ENCODE measurements at places on chromosomes 13 and 19.

DNA sequence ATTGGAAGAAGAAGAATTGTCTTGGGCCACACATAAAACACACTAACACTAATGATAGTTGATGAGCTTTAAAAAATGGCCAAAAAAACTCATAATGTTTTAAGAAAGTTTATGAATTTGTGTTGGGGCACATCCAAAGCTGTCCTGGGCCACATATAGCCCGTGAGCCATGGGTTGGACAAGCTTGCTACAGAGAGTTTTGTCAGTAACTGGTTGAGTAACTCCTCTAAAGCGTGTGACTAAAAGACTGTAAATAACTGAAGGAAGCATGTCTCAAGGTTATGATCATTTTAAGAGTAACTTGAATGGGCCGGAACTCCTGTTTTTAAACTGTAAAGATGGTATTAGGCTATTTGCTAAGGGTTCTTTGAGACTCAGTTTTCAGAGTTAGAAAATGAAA lies 118.0 kb downstream of the KL start:
- DNase-seq = no peak

DNA sequence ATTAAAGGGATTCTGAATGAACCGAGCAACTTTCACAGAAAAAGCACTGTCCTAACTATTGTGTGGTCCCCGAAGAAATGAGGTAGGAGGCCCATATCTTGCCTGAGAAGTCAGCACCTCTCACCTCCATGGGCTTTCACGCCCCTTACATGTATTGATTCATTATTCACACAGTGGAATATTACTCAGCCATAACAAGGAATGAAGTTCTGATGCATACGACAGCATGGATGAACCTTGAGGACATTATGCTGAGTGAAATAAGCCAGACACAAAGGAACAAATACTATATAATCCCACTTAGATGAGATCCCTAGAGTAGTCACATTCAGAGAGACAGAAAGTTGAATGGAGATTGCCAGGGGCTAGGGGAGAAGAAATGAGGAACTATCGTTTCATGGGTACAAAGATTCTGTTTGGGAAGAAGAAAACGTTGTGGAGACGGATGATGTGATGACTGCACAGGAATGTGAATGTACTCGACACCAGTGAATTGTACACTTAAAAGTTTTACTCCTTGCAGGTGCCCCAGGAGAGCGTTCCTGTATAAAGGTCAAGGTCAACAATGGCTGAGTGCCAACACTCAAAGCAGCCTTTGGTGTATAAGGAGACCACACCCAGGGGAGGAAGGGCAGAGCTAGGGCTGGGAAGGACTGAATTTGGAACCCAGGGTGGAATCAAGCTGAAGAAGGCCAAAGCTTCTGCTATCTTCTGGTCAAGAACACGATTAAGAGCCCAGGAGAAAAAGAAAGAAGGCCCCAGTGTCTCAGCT lies 22.5 kb downstream of the ZIC5 start:
- no peak for DNase-seq

DNA sequence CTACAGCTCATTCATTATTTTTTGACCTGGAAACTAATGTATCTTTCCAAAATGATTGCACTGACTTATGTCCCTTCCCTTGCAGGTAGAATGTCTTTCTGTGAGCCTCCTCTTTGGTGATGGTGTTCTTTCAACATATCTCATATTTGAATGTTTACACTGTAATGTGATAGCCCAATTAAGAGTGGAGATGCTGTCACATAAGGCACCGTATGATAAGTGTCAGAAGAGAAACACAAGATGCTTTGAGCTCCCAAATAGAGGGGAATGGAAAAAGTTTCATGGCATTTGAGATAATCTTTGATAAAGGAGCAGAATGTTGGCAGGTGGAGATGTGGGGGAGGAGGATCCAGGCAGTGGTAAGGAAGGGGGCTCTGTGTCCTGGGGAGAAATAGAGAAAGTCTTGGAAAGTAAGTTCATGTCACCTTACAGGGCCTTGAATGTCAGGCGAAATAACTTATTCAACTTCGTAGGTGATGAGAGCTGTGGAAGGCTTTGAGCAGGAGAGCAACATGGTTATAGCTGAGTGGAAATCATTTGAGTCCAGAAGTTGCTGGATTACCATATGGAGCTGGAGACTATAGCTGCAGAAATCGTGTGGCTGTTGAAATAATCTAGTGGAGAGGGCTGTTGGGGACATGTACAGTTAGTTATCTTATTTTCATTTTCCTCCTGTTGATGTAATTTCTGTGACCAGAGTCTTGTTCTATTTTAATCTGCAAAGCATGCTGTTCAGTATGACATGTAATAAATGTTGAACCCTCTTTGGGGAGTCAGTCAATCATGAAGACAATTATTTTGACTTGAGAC lies 10.3 kb upstream of the RNF113B start:
- no peak for DNase-seq

GRCh38 chr19:10888421-10888866 lies 17.1 kb downstream of the CARM1 start:
- DNase-seq = no peak

DNA sequence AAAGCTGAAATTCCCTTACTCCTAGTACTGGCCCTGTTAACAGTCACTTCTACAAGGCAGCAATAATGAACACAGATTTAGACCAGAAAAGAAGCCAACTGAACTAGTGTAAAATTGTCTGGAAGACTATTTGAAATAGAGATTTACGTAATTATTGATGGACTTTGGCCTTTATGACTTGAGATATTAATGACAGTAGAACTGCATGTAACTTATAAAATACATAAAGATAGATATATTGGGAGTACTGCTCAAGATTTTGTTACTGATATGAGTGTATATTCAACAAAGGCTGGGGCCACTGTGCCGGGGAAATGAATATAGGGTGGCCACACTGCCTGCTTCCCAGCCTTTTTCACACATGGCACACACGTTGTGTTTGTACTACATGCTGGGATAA lies 88.8 kb downstream of the STARD13 start:
- no peak for DNase-seq

GRCh38 chr19:33953592-33953991 lies 156.9 kb downstream of the KCTD15 start:
- no peak for DNase-seq

GRCh38 chr13:112934078-112934477 lies 34.9 kb upstream of the MCF2L start:
- DNase-seq = no peak

GRCh38 chr13:99124794-99125316 lies 75.8 kb upstream of the UBAC2 start:
- no peak for DNase-seq

GRCh38 chr19:7450243-7451223 lies 38.3 kb downstream of the PEX11G start:
- DNase-seq = no peak

DNA sequence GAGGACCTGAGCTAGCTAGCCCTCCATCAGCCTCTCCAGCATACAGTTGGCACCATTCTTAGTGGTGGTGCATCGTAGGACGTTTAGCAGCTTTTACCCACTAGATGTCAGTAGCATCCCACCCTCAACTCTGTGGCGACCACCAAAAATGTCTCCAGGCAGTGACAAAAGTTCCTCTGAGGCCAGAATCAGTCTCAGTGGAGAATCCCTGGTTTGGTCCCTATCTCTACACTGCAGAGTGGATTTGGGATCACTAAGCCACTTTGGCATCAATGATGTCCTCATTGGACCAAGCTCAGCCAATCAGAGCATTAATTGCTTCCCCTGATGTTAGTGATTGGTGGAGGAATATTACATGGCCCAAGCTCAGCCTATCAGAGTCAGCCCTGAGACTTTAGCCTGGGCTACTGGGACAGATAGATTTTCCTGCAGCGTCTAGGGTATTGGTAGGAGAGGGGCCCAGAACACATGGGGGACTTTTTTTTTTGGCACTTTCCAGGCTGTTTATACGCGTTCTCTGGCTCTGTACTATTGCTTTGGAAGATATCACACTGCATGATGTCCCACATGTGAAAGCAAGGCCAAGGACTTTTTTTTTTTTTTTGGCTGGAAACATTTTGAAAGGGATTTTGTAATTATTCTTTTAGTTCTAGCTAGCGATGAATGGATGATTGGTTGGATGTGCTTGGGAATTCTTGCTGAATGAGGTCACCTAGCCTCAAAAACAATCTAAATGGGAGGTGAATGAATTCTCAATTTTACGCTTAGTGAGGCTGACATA lies 7.0 kb downstream of the TMEM221 start:
- DNase-seq = no peak

DNA sequence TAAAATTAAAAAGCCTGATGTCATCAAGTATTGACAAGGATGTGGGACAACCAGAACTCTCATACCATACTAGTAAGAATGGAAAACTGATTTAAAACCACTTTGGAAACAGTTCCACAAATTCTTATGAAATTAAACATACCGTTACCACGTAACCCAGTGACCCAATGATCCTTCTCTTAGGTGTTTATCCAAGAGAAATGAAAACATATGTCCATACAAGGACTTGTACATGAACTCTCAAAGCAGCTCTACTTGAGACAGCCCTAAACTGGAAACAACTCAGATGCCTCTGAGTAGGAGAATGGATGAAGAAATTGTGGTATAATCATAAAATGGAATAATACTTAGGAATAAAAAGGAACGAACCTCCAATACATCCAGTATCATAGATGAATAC lies 27.6 kb downstream of the SLC6A16 start:
- DNase-seq = no peak

- DNase-seq = no peak
Measured at GRCh38 chr19:29302002-29302928, 89.3 kb upstream of the UQCRFS1 start.

DNA sequence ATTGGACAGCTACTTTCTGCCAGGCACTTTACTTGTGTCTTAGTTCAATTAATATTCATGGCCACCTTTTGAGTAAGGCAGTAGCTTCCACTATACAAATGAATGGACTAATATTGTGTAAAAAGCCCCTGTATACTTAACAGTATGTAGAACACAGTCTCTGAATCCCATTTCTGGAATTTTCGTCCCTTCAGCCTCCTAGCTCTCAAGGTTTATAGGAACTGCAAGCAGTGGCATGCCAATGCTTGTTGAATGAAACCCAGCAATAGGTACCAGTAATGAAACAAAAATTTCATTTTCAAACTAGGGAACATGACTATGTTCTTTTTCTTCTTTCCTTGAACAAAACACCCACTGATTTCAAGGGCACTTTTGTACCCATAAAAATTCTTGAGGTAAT lies 361.6 kb downstream of the TDRD3 start:
- no peak for DNase-seq

DNA sequence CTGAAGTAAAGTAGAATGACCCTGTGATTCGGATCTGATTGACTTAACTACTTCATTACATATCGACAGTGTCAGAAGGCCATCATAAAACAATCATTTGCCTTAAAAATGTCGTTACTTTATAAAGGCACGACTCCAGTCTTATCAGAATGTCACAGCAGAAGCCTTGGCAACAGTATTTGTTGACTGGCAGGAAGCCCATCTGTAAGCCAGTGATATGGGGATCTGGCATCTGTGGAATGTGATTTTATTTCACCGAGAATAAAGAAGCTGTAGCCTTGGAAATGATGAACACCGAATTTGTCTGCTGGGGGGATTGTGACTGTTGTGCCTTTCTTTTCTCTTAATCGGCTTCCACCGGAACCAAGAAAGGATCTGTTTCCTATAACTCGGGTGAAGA lies 362.5 kb downstream of the TDRD3 start:
- DNase-seq = no peak

DNA sequence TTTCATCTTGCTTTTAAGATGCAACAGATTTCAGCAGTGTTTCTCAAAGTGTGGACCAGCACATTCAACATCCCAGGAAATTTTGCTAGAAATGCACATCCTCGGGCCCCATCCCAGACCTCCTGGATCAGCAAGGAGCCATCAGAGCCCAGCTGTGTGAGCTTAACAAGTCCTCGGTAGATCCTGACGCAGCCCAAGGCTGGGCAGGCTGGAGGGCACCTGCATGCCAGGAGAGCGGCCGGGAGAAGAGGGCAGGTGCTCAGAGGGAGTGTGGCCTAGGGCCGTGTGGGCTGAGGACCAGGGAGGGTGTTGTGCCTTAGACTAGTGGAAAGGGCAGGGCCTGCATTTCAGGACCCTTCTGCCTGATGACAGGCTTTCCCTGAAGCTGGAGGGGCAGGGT lies 2.2 kb upstream of the MCF2L start:
- no peak for DNase-seq

DNA sequence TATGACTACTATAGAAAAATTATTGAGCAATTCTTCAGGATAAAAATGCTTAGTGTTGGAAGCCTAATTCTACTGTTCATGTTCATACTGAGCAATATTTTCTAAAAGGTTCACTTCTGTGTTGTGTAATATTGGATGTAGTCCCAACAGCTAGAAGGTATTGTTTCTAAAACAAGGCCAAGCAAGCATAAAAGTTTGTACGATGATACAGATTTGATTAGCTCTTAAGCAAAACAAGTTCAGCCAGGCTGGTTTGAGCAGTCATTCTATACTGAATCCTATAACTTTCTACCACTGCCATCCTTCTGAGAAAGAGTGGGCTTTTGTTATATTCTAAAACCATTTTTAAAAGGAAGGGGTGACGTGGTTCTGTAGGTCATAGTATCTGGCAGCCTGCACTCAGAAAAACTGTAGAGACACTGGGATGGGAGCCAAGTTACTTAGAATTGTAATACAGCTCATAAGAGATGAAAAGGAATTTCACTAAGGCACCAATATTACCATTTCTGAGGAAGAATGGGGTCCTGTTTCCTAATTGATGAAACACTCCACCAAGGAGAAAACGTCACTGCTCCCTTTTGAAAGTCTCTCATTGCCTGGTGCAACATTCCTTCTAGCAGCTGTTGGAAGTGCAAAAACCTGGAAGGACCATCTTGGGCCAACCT lies 275.0 kb upstream of the DACH1 start:
- no peak for DNase-seq

GRCh38 chr19:49469828-49470614 lies 4.0 kb upstream of the FLT3LG start:
- DNase-seq = peak; percentile 84

DNA sequence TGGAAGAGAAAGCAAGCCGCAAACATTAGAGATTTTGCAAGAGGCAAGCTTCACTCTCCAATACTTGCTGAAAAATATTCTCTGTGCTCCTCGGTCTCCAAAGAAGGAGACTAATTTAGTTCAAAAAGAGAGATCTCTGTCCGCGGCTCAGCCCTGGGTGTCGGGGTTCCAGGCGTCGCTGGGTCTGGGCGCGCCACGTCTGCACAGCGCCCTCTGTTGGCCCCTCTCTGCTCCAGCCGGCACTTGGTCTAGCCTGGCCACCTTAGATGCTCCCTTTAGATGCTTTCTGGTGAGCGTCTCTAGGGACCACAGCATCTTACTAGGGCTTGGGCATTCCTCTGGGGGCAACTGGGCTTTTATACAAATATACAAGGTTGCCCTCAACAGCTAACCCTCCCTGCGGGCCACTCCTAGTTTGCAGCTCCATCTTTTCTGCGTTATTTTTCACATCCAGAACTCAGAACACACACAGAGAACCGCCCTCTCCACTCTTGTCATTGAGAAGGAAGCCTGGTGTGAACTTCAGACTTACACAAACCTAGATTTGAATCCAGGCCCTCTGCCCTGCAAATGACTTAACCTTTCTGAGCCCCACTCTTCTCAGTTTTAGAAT lies 78.3 kb downstream of the CYSLTR2 start:
- peak; percentile 51 for DNase-seq

- no peak for DNase-seq
Measured at GRCh38 chr13:71906448-71906847, 39.4 kb upstream of the DACH1 start.

GRCh38 chr19:17078036-17078919 lies 2.7 kb downstream of the MYO9B start:
- DNase-seq = no peak
